ENCODE measurements at places on chromosomes 1 and 21.

GRCh38 chr1:29808141-29808995 lies 572.0 kb downstream of the PTPRU start:
- DNase-seq: no peak

GRCh38 chr1:202821467-202821866 lies 10.7 kb downstream of the PCAT6 start:
- DNase-seq: no peak

DNA sequence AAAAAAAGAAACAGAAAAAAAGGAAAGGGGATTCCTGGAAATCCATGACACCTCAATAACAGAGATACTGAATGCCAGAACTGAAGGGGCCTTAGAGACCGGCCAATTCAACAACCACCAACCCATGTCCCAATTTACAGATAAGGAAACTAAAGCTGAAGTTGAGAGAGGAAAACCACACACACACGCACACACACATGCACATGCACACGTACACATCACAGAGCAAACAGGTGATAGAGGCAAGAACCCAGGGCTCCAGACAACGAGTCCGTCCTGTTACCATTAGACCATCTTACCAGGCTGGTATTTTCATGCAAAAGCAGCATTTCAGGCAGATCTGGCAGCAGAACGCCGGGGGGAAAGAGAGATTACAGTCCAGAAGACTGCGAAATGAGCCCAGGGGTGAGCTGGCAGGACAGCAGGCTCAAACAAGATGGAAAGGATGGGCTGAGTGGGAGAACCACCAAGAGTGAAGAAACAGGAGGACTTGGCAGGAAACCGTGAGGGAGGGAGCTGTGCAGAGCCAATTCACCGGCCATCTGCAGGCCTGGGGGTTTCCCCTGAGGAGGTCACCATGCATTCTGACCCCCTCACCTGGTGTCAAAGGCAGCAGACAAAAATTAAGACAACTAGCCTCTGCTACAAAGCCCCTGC lies 43.5 kb downstream of the PAFAH2 start:
- no peak for DNase-seq

DNA sequence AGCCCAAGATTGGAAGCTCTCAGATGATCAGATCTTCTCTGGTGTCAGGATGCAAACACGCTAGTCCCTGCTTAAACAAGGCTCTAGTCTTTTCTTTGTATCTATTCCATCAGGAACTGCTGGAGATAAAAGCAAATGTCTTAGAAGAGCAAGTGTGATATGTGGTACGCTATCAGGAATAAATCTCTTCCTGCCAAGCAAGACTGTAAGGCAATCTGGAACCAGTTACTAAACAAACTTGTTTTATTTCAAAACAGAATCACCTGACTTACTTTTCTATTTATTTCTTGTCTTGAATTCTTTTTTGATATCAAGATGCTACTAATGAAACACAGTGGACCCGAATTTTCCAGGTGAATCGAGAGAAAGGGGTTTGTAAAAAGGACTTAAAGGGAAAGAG lies 139.9 kb upstream of the ZNF644 start:
- no peak for DNase-seq

GRCh38 chr1:158100498-158100897 lies 80.2 kb upstream of the CD1D start:
- DNase-seq: no peak

All from activated naive CD8-positive, alpha-beta T cell treated with anti-CD3 and anti-CD28 coated beads, Interleukin-2, amount 50 U/mL, for 16 hours (primary cell).